EH (cell line): ENCODE measurements at places on chromosomes 4 and X.

GRCh38 chrX:66684196-66684595 lies 45.3 kb upstream of the EDA2R start:
- peak; percentile 27 for DNase-seq

GRCh38 chr4:177127658-177128057 lies 182.0 kb upstream of the NEIL3 start:
- peak; percentile 14 for DNase-seq

- DNase-seq: no peak
These were observed 546.5 kb upstream of the SMIM31 start for GRCh38 chr4:164207460-164207859.

DNA sequence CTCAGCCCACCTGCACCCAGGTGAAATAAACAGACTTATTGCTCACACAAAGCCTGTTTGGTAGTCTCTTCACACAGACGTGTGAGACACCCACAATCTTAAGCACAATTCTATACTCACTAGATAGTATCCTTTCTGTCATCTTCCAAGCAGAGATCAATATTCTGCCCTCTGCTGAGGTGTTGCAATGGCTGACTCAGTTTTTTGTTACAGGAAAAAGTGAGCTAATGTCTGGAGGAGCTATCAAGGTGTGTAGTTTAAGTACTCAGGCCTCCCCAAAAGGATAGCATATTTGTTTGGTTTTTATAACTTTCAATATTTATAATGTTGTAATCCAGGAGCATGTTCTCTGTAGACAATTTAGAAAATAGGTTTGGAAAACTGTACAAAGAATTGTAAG lies 775.2 kb upstream of the POU3F4 start:
- DNase-seq: no peak

DNA sequence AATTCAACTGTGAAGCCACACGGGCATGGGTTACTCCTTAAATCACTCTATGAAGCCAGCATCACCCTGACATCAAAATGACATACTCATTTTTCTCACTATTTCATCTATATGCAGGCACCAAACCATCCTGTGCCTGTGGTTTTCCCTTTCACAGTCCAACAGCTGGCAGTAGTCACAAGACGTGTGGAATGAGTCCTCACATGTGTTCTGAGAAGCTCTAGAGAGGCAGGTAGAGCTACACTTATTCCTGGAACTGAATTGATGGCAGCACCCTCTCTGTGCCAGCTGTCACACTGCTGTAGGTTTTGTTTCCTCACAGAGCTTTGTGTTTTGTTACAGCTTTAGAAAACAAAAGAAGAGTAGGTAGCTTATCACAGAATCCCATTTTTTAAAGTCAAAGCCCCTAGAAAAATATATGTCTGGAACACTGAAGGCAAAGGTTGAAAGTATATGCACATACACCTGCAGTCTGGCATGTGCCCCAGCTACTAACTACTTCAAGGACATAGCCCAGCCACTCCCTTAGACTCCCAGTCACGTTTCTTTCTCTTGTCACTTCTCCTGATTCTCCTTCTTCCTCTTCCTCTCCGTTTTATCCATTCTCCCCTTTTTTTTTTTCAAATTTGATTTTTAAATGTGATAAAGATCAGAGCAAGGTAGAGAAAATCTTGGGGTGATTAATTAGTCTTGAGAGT lies 107.1 kb downstream of the ANXA10 start:
- no peak for DNase-seq

GRCh38 chrX:100289066-100289558 lies 121.0 kb downstream of the PCDH19 start:
- no peak for DNase-seq

- peak; percentile 71 for DNase-seq
These were observed 113.0 kb downstream of the AMELX start for GRCh38 chrX:11406109-11406765.

DNA sequence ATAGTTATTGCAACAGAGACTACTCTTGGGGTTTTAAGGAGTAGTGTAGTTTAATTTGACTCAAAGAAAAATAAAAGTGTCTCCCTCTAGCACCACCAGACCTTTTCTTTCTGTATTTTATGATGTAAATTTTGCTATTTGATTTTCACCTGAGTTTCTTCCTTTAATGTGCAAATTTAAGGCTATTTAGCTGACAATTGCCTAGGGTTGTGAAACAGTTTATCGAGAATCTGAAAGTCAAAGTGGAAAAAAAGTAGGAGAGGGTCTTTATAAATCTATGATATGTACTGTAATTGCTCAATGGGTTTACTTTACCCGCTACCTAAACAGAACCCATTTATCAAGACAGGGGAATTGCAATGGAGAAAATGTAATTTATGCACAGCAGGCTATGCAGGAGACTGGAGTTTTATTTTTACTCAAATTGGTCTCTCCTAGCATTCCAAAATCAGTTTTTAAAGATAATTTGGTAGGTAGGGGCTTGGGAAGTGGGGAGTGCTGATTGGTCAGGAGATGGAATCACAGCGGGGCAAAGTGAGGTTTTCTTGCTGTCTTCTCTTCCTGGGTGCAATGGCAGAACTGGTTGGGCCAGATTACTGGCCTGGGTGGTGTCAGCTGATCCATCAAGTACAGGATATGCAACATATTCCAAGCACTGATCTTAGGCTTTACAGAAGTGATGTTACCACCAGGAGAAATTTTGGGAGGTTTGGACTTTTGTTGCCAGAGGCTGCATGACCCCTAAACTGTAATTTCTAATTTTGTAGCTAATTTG lies 228.6 kb upstream of the TACR3 start:
- DNase-seq: no peak

GRCh38 chr4:75099321-75099720 lies 166.4 kb downstream of the PARM1 start:
- no peak for DNase-seq

GRCh38 chr4:182225257-182225852 lies 17.8 kb upstream of the TENM3 start:
- DNase-seq: no peak

GRCh38 chr4:139651282-139652194 lies 14.1 kb upstream of the MGST2 start:
- peak; percentile 82 for DNase-seq

- DNase-seq: no peak
These were observed 23.4 kb downstream of the SUV39H1 start for GRCh38 chrX:48719958-48720357.

- no peak for DNase-seq
These were observed 272.8 kb upstream of the GATB start for GRCh38 chr4:152033621-152034020.

GRCh38 chr4:123701131-123701575 lies 304.6 kb downstream of the SPRY1 start:
- DNase-seq: peak; percentile 42

DNA sequence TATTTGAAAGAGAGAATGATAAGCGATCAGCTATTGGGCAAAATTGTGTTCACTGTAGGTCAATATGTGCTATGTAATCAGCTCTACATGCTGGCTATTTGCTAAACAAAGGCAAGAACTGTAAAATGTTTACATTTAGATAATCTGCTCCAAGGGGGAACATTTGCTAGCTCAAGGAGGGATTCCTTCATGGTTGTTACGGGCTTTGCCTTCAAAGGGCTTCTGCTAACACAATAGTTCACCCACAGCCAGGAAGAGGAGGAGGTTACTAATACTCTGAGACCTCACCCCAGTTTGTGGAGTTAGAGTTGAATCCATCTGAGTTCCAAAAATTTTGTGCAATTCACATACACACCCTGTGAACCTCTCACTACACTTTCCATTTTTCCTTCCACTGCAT lies 107.6 kb upstream of the BMP3 start:
- no peak for DNase-seq

- DNase-seq: peak; percentile 24
These were observed 207.8 kb upstream of the PCDH18 start for GRCh38 chr4:137740141-137740540.

DNA sequence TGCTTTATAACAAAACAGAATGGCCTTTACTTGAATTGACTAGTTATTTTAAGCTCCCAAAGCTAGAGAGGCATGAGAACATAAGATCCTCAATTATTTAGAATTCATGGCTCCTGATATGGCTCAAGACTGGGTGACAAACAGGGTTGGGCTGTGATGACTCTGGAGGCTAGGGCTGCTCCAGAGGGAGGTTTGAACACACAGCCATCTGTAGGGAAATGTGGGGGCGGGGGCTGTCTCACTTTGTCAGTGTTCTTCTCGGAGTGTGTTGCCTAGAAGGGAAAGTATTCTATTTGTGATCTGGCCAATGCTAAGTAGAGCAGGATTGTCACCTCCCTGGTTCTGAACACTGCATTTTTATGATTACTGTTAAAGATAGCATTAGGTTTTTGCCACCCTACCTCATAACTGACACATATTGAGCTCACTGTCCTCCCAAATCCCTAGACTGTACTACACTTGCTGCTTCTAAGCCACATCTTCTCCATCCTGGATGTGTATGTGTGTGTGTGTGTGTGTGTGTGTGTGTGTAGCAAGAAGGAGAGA lies 45.9 kb downstream of the VSIG4 start:
- no peak for DNase-seq

GRCh38 chr4:32133734-32134133 lies 1413.6 kb downstream of the PCDH7 start:
- no peak for DNase-seq

GRCh38 chr4:56433280-56433679 lies 2.1 kb downstream of the PPAT start:
- no peak for DNase-seq

GRCh38 chrX:69016293-69016941 lies 148.8 kb downstream of the PJA1 start:
- no peak for DNase-seq

- DNase-seq: no peak
These were observed 39.3 kb upstream of the IQSEC2 start for GRCh38 chrX:53320543-53321229.

GRCh38 chr4:124372916-124373315 lies 339.6 kb downstream of the ANKRD50 start:
- DNase-seq: no peak

DNA sequence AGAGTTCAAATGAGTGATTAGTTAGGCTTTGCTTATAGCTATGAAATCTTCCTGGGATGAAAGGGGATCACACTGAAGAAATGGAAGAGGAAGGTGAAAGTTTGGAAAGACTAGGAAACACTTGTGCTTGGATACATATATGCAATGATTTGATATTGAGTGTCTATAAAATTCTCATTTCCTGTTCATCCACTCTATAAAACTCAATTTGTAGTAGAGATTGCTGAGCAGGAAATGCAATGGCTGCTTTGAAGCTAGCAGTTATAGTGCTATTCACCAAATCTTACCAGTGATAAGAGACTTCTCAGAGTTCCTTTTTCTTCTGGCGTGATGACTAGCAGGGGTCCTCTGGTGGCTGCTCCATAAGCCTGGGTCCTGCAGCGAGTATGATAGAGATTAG lies 128.1 kb upstream of the HPF1 start:
- no peak for DNase-seq

DNA sequence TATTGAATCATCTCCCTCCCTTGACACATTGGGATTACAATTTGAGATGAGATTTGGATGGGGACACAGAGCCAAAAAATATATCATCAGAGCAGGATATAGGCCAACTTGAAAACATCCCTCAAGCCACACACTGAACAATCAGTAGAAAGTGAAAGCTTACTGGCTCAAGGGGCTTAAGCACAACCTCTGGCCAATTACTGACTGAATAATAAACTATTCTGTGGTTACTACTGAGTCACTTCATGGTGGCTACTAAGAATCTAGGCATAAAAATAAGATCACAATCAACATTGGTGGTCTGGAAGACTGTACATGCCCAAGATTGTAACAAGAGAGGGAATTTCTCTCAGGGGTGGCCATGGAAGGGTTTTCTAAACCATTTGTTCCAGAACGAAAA lies 27.4 kb upstream of the GPR174 start:
- no peak for DNase-seq

DNA sequence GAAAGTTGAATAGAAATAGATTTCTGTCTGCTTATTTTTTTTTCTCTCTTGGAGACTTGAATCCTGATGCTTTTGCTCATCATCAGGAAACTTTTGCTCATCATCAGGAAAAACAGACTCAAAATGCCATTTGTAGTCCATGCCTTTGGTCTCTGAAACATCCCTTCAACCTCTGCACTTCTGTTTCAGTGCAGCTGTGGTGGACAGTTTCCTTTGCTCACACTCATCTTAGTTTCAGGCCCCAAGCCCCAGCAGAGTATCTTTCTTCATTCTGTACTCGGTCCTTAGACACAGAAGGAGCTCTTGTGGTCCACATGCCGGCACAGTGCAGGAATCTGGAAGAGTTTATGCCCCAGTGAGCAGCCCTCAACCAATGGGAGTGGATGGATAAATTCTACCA lies 337.9 kb downstream of the PPP3CA start:
- DNase-seq: peak; percentile 11

GRCh38 chr4:2619459-2619858 lies 83.0 kb downstream of the FAM193A start:
- DNase-seq: no peak

DNA sequence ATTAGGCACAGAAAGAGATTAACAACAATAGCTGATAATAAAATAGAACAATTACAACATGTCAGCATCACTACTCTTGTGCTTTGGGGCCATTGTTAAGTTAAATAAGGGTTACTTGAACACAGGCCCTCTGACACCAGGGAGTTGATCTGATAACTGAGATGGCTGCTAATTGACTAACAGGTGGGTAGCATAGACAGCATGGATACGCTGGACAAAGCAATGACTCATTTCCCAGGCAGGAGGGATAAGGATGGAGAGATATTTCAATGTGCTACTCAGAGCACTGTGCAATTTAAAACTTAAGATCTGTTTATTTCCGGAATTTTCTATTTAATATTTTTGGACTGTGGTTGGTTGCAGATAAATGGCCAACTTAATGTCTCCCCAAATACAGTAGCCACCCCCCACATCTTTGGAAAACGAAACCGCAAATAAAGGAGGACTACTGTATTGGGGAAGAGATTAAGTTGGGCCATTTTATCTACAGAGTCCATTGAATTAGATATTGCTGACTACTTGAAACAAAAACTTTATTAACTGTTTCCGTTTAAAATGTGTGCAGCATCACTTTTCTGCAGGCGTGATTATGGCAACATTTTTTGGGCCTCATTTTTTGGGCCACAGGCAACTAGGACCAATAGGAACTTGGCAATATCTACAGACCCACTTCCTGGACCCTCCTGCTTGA lies 200.6 kb upstream of the KLF3 start:
- no peak for DNase-seq

- DNase-seq: no peak
These were observed 55.0 kb downstream of the LNX1 start for GRCh38 chr4:53536328-53536727.

DNA sequence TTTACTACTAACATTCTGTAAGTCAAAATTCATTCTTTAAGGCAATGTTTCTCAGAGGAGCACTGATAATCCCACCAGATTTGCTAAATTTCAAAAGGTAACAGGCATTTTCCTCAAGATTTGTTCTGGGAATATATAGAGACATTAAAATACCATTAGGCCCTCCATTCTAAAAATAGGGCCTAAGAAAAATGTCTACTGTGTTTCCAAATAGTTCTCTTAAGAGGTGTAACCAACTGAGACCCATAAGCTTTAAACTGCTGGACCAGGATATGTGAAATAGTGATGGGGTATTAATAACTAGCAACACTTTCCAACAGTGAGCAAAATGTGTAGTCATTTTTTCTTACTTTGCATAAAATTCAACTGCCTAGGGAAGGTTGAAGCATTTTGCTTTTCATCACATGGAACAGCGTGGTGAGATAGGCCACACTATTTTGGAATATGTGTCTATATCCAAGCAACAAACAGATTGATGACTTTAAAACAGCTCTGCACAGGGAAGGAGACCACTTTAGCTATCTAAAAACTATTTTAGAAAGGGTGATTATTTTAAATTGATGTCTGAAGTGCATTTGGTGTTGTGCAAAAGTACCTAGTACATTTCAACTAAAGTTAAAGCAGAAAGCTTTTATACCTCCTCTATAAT lies 89.9 kb downstream of the CORIN start:
- DNase-seq: peak; percentile 1

GRCh38 chr4:152448038-152448707 lies 87.7 kb downstream of the FBXW7 start:
- no peak for DNase-seq

- DNase-seq: no peak
These were observed 126.1 kb downstream of the ASB9 start for GRCh38 chrX:15143825-15144121.
